Muscle of leg (tissue), 16 donors: ENCODE measurements at places on chromosomes 12 and 14. TPM values are rescaled to one million over a fixed set of nuclear protein-coding genes. Genes with fewer than 3 reads are reported as not detected.
A peak's percentile ranks its signal among the peaks of the same experiment; 100 is the strongest.

GPD1 gene
- 66.2 TPM for polyA plus RNA-seq

GPRC5D gene
- 0.25 TPM for polyA plus RNA-seq

FOXA1 gene
- 0.25 TPM for polyA plus RNA-seq

ATG2B gene
- 14.8 TPM for polyA plus RNA-seq

BHLHE41 gene
- 2.6 TPM for polyA plus RNA-seq

DAO gene
- 0.12 TPM for polyA plus RNA-seq

PDZRN4 gene
- 2.9 TPM for polyA plus RNA-seq

KRT74 gene
- polyA plus RNA-seq, result not detected

PLBD2 gene
- 15.4 TPM for polyA plus RNA-seq

C3AR1 gene
- polyA plus RNA-seq, result 5.1 TPM

GTF2H3 gene
- 30.9 TPM for polyA plus RNA-seq

HOXC11 gene
- polyA plus RNA-seq, result 7.8 TPM

HPD gene
- polyA plus RNA-seq, result not detected

- H3K4me1 ChIP-seq, result no peaks in the 10 kb centered on the region
- H3K36me3 ChIP-seq, result no peaks in the 10 kb centered on the region
- DNase-seq, result no peak
- no peak overlapping the region for H3K27ac ChIP-seq
These were observed 159.2 kb upstream of the ALG10B start for GRCh38 chr12:38157274-38157932.

GRCh38 chr14:85566603-85567002 lies 36.7 kb downstream of the FLRT2 start:
- peak; percentile 43 for DNase-seq
- no peak overlapping the region for H3K27ac ChIP-seq

- peaks cover 12% of the 10 kb centered on the region for H3K4me1 ChIP-seq
- peak; percentile 83 for DNase-seq
- peaks cover 6% of the 10 kb centered on the region for H3K27me3 ChIP-seq
These were observed at the start of gene TMCC3 for GRCh38 chr12:94650143-94651056. TSS of gene TMCC3 (minus strand) at chr12:94650557. CDS start at chr12:94650430, 127 bp downstream.

DNA sequence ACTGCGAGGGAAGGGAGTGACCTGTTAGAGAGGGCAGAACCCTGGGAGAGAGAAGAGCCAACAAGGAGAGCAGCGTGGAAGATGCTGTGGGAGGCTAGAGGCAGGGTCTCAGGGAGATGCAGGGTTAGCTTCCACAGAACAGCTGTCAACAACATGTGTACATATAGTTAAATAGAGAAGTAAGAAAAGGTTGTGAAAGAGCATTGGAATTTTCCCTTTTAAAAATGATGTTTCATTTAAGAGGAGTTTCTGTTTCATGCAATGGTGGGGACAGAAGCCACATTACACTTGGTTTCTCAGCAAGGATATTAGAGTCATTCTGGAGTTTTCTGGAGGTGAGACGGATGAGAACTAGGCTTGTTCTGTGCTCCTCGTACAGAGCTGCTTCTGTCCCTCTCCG lies 23.8 kb upstream of the TBC1D30 start:
- H3K36me3 ChIP-seq, result no peaks in the 10 kb centered on the region
- H3K27me3 ChIP-seq, result no peaks in the 10 kb centered on the region
- H3K4me3 ChIP-seq, result no peak overlapping the region
- H3K4me1 ChIP-seq, result no peaks in the 10 kb centered on the region

- H3K4me3 ChIP-seq, result peak overlapping the region; percentile 95
- peak; percentile 45 for DNase-seq
These were observed 790 bp downstream of the NEDD1 start for GRCh38 chr12:96907671-96908422.

- no peak overlapping the region for H3K4me3 ChIP-seq
- no peak overlapping the region for H3K27ac ChIP-seq
- no peaks in the 10 kb centered on the region for H3K36me3 ChIP-seq
- DNase-seq, result no peak
- H3K27me3 ChIP-seq, result no peaks in the 10 kb centered on the region
These were observed 70.7 kb downstream of the SUSD6 start for GRCh38 chr14:69682136-69682535.

- no peak overlapping the region for H3K4me3 ChIP-seq
- H3K27me3 ChIP-seq, result no peaks in the 10 kb centered on the region
- DNase-seq, result no peak
- H3K27ac ChIP-seq, result no peak overlapping the region
These were observed 60.8 kb downstream of the SETD3 start for GRCh38 chr14:99419905-99420304.

GRCh38 chr14:99462210-99462609 lies 18.4 kb downstream of the SETD3 start:
- H3K27me3 ChIP-seq, result no peaks in the 10 kb centered on the region
- peaks cover 7% of the 10 kb centered on the region for H3K4me1 ChIP-seq
- peaks cover 51% of the 10 kb centered on the region for H3K36me3 ChIP-seq
- no peak for DNase-seq
- H3K4me3 ChIP-seq, result no peak overlapping the region
- H3K27ac ChIP-seq, result no peak overlapping the region

DNA sequence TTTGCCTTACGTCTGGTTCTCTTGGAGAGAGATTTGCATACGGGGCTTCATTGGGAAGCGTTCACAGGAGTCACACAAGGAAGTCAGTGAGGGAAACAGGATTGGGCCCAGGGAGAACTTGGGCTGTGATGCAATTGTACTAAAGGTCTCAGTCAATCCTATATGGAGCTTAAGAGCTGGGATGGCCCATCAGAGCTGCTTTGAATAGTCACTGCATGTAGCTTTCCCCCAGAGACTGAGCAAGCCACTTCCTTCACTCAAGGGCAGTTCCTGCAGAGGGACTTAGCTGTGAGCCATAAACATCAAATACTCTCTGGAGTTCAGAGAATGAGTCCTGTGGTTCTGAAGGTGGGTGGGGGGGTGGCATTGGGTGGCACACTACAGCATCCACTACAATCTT lies 605.4 kb downstream of the MED13L start:
- H3K4me3 ChIP-seq, result no peak overlapping the region
- H3K36me3 ChIP-seq, result no peaks in the 10 kb centered on the region
- H3K27me3 ChIP-seq, result no peaks in the 10 kb centered on the region
- H3K27ac ChIP-seq, result no peak overlapping the region
- H3K4me1 ChIP-seq, result no peaks in the 10 kb centered on the region

DNA sequence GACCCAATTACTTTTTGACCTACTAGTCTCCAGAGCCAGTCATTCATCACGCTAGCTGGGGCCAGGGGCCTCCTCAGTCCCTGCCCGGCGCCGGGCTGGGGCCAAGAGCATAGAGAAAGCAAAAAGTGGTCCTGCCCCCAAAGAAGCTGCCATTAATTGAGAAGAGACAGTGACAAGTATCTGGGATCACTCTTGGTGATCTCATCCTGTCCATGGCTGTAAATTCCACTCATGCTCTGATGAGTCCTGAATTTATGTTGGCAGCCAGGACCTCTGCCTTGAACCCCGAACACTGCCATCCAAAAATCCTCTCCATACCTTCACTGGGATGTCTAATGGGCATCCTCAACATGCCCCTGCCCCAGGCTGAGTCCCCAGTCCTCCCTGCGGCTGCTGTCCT lies 34.4 kb upstream of the DLK1 start:
- H3K27me3 ChIP-seq, result peaks cover 2% of the 10 kb centered on the region
- no peak overlapping the region for H3K4me3 ChIP-seq
- peaks cover 63% of the 10 kb centered on the region for H3K4me1 ChIP-seq
- no peak for DNase-seq
- H3K36me3 ChIP-seq, result no peaks in the 10 kb centered on the region

DNA sequence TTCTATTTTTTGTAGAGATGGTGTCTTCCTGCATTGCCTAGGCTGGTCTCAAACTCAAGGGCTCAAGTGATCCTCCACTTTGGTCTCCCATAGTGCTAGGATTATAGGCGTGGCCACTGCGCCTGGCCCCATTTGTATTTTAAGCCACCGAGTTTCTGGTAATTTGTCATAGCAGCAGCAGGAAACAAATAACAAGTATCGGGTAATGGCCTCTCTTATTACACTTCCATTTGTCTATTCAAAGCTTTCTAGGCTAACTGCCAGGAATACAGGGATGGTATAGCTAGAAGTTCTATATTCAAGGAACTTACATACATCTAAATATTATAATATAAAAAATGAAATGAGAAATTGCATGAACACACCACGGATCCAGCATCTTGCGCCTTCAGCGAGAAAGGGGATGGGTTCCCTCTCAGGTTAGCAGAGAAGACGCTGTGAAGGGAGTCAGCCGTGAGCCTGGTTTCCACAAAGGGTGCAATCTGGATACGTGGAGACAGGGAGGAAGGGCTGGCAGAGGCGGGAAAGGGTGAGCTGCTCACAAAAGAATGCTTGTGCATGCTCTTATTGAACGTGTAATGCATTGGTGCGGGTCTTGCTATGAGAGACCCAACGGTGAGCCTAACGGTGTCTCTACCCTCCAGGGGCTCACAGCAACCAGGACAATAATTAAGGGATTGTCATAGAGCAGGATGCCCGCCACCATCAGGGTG lies 9.5 kb downstream of the BDKRB1 start:
- H3K27ac ChIP-seq, result no peak overlapping the region
- H3K27me3 ChIP-seq, result no peaks in the 10 kb centered on the region
- peaks cover 56% of the 10 kb centered on the region for H3K4me1 ChIP-seq
- peak; percentile 66 for DNase-seq
- no peak overlapping the region for H3K4me3 ChIP-seq

GRCh38 chr14:95117937-95118721 lies 39.2 kb downstream of the DICER1 start:
- H3K27ac ChIP-seq, result no peak overlapping the region
- peak; percentile 26 for DNase-seq
- H3K4me3 ChIP-seq, result no peak overlapping the region
- peaks cover 32% of the 10 kb centered on the region for H3K36me3 ChIP-seq

DNA sequence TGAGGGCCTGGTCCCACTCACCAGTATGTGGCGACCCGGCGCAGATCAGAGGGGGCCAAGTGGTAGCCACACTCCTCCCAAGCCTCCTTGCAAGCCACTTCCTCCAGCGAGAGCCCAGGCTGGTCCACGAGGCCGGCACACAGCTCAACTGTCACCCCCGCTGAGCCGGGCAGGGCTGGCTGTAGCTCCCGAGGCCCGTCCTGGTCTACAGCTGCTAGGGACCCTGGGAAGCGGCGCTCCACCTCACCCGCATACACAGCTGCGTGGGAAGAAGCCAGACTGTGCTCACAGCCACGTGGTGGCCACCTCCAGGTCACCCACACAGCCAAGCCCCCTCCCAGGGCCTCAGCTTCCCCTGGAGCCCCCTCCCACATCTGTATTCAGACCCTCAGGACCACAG lies 4.6 kb downstream of the NUDT14 start:
- no peak for DNase-seq
- H3K27ac ChIP-seq, result peak overlapping the region; percentile 62
- H3K36me3 ChIP-seq, result no peaks in the 10 kb centered on the region
- H3K4me3 ChIP-seq, result no peak overlapping the region

- peaks cover 36% of the 10 kb centered on the region for H3K4me1 ChIP-seq
- no peak for DNase-seq
- H3K4me3 ChIP-seq, result no peak overlapping the region
- peaks cover 68% of the 10 kb centered on the region for H3K27me3 ChIP-seq
- H3K36me3 ChIP-seq, result no peaks in the 10 kb centered on the region
These were observed 7.1 kb downstream of the BCL11B start for GRCh38 chr14:99264691-99265450.

DNA sequence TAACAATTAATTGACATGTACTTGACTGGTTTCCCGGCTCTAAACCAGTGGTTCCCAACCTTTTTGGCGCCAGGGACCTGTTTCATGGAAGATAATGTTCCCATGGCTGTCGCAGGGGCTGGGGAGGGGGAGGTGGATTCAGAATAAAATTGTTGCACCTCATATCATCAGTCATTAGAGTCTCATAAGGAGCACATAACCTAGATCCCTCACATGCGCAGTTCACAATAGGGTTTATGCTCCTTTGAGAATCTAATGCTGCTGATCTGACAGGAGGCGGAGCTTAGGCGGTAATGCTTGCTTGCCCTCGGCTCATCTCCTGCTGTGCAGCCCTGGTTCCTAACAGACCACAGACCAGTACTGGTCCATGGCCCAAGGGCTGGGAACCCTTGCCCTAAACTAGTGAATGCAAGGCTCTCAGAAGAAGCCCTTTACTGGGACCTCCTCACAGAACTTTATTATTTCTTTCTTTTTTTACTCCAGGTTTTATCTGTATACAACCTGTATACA lies 86.4 kb upstream of the SINHCAF start:
- H3K27ac ChIP-seq, result no peak overlapping the region
- H3K4me3 ChIP-seq, result no peak overlapping the region
- DNase-seq, result no peak
- peaks cover 8% of the 10 kb centered on the region for H3K36me3 ChIP-seq
- no peaks in the 10 kb centered on the region for H3K4me1 ChIP-seq
